ENCODE measurements at places on chromosomes 4 and X. TPM values are rescaled to one million over a fixed set of nuclear protein-coding genes. Genes with fewer than 3 reads are reported as not detected.

ADD1 gene
- total RNA-seq = 190 TPM

MGAT4D gene
- total RNA-seq = not detected

PF4V1 gene
- not detected for total RNA-seq

CXCL11 gene
- 4.7 TPM for total RNA-seq

NPY1R gene
- total RNA-seq = not detected

EDA2R gene
- total RNA-seq = 1.9 TPM
